Epithelial cell of esophagus (primary cell): ENCODE measurements at places on chromosomes 3 and 15.
A peak's percentile ranks its signal among the peaks of the same experiment; 100 is the strongest.

DNA sequence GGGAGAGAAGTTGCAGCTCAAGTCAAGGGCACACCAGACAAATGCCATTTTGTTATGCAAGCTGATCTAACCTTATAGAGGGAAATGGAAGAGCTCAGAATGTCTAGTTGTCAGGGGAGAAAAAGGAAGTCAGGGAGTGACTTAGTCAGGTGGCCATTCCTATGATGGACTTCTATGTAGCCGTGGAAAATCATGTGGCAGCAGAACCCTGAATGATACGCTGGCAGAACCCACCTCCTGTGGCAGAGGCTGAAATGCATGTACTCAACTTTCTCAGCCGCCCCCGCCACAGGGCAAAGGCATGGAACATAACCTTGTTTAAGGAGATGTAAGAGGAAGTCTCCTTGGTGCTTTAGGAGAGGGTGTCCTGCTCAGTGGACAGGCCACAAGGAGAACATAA lies 37.7 kb upstream of the PARL start:
- no peak for DNase-seq

- DNase-seq: no peak
Observed at GRCh38 chr15:77541421-77542181, 91.1 kb downstream of the LINGO1 start.

DNA sequence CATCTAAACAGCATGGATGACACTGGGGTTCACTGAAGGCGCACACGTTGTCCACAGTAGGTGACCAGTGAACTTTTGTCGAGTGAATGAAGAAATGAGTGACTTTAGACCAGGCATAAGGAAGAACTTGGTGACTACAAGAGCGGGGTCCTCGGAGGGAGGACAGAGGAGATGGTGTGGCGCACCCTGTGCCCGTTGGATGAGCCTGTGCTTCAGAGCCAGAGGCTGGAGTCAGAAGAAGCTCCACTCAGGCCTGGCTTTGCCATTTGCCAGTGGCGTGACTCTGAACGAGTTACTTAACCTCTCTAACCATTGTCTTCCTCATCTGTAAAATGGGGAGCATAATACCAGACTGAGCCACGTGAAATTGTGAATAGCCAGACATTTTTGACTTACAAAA lies 42.2 kb downstream of the MUC4 start:
- no peak for DNase-seq

DNA sequence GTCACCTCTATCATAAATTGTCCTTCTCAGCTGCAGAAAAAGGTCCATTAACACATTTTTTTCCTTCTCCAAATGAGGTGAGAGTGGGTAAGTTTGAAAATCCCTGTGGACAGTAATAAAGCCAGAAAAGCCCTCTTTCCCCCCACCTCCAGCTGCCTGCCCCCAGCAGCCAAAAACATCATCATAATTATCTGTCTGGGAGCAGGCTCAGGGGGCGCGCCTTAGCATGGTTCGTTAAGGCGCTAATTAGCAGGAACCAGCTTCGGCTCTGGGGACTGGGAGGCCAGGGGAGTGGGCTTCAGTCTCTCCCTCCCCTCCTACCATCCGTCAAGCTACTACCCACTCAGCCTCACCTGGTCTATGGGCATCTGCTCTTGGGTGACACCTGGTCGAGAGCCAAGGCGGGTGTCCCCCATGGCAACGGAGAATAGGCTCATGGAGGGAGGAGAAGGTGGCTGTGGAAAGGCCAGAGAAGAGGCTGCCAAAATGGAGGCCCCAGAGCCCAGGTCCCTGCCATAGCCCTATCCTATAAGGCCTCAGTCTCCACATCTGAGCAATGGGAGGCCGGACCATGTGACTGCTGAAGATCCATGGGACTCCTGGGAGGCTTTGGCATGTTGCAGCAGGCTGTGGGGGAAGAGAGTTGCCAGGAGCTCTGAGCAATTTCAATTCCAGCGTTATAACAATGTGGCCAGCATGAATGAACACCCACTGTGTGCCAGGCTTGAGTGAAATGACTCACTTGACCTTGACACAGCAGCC lies 140.1 kb upstream of the LINGO1 start:
- DNase-seq: no peak

DNA sequence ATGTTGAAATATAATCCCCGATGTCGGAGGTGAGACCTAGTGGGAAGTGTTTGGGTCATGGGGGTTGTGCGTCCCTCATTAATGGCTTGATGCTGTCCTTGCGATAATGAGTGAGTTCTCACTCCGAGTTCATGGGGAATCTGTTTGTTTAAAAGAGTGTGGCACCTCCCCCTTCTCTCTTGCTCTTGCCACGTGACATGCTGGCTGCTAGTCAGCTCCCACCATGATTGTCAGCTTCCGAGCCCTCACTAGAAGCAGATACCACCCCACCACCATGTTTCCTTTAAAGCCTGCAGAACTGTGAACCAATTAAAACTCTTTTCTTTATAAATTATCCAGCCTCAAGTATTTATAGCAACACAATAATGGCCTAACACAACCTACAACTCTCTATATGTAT lies 166.3 kb upstream of the MBNL1 start:
- no peak for DNase-seq

- DNase-seq: no peak
Observed at GRCh38 chr3:117400303-117400702, 690.7 kb downstream of the TUSC7 start.

DNA sequence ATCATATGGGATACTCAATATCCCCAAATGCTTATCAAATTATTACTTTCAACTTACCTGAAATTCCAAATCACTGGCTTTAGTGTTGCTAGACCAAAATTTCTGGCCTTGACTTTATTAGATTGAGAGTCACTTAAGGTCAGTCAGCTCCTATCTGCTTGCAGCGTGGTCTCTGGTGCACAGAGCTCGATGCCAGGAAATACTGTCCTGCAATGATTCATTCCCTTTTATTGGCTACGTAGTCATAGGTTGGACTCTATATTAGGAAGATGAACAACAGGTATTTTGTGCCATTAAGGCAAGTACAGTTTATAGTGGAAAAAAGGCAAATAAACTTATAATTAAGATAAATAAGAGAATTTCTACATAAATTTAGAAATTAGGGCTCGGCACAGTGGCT lies 378.6 kb upstream of the MCTP2 start:
- DNase-seq: peak; percentile 35

DNA sequence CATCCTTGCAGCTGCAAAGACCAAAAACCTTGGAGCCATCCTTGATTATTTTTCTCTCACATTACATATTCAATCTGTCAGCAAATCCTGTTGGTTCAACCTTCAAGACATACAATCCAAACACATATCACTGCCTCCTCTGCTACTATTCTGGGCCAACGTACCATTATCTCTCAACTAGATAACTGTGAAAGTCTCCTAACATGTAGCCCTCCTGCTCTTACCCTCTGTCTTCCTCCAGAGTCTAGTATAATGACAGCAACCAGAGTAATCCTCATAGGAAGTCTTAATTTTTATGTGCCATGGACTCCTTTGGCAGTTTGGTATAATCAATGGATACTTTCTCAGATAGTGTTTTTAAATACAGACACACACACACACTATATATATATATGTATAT lies 27.6 kb downstream of the KPNA4 start:
- no peak for DNase-seq

GRCh38 chr15:81050259-81050658 lies 49.5 kb downstream of the TLNRD1 start:
- no peak for DNase-seq

DNA sequence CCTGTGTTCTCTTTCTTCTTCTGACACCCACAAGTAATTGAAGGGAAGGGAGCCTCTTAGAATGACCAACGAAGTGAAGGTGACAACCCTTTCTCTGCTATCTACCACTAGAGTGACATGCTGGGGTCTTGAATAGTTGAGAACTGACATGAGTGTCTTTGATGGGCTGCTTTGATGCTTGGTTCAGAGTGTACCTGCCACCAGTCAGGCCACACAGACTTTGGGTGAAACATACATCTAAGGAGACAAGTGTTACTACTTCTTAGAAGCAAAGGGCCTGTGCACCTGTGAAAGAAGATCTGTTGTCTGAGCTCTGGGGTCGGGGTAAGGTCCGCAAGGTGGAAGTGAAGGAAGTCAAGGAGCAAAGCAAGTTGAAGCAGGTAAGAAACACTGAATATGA lies 1040.7 kb upstream of the CFAP20DC start:
- DNase-seq: no peak

GRCh38 chr15:95563634-95564033 lies 766.9 kb upstream of the NR2F2 start:
- DNase-seq: peak; percentile 29

DNA sequence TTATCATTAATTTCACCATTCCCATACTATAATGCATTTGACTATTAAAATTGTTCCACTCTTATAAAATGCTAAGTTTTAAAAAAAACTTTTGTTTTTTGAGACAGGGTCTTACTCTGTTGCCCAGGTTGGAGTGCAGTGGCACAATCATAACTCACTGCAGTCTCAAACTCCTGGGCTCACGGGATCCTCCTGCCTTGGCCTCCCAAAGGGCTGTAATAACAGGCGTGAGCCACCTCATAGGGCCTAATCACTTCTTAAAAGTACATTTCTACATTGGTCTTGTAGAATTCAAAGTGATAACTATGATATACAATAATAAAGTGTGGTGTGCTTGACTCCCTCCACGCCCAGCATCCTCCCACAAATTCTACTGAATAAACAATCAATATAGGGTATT lies 3.0 kb downstream of the DENND4A start:
- DNase-seq: no peak

GRCh38 chr3:23654571-23654970 lies 151.2 kb upstream of the UBE2E1 start:
- no peak for DNase-seq

DNA sequence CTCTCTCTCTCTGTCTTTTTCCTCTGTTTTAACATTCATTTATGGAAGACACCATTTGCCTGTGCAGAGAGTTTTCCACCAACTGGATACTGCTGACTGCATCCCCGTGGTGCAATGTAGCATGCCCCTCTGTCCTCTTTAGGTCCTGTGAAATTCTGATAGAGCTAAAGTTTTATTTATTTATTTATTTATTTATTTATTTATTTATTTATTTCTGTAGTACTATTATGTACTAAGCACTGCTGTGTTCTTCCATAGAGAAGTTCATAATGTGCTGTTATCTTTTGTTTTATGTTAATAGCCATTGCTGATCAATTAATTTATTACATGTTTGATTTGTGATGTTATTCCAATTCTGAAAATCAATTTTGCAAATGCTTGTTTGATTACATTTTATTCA lies 749.9 kb downstream of the ZBBX start:
- no peak for DNase-seq

GRCh38 chr3:70726961-70727360 lies 414.5 kb upstream of the MDFIC2 start:
- DNase-seq: no peak

DNA sequence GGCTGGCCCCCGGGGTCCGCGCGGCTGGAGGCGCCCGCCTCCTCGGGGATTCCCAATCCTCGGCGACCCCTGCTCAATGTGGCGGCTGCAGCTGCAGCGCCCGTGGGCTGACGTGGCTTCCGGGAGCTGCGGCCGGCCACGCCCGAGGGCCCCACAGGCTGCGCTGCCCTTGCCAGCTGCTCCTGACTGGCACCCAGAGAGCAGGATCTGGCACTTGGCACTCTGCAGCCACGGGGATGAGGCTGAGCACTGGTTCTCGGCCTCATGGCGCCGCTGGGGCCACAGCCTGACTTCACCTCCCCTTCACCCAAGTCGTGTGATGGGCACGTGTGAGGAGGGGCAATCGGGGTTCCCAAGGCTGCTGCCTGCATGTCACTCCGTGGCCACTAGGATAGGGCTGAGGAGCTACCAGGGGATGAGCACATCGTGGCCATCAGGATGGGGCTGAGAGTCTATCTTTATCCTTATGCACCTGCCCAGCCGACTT lies 267.8 kb upstream of the FRG2C start:
- DNase-seq: no peak

GRCh38 chr15:85973584-85974347 lies 105.9 kb upstream of the AGBL1 start:
- no peak for DNase-seq

GRCh38 chr15:31470756-31471155 lies 144.1 kb downstream of the KLF13 start:
- DNase-seq: no peak

DNA sequence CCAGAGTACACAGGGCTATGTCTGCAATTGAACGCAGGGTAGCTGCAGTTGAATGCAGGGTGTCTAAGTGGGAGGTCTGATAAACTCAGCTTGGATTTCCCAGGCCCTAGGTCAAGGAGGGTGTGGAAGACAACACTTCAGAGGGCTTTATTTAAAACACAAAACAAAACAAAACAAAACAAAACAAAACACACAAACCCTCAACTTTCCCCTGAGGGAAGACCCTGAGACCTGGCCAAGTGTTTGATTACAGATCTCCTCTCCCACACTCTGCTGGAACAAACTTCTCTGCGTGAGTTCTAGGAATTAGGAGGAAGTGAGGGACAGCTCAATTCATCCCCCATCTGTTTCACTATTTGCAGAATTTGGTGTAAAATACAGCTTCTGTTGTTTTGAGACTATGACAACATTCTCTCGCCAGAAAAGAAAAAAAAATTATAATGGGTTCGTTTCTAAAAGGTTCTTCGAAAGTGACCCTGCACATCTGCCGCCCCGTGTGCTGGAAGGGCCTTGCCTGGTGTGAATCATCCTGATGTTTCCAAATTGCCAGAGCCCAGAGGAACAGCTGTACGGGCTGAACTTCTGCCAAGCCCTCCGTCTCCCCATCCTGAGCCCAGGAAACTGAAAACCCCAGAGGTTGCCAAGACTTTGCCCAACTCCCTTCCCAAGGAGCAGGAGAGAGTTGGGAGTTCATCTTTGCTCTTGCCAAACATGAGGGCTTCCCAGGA lies 73.3 kb upstream of the RAD18 start:
- DNase-seq: peak; percentile 7

DNA sequence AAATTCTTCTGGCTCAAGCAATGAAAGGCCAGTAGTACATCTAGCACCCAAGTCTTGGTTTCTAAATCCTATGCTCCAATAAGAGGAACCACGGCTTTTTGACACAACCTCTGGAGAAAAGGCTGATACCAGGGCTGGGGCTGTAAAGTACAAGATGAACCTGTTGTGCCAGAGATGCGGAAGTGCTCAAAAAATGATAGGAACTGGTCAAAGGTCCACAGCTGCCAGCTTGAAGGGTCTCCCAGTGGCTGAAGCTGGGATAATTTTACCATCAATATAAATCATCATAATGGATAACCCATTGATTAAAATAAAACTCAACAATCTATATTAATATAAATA lies 558 bp upstream of the NCEH1 start:
- no peak for DNase-seq

DNA sequence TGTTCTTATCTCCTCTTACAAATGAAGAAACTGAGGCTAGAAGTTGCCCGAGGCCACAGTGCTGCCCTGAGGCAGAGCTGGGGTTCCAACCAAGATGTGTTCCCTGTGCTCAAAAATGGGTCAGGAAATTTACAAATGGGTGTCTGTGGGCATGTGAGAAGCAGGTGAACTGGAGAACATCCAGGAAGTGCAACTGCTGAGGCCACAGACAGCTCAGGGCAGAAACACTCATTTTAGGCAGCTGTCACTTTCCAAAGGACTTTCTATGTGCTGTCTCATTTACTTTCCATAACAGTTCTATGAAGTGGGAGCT lies 47.2 kb upstream of the ATP2B2 start:
- DNase-seq: no peak

DNA sequence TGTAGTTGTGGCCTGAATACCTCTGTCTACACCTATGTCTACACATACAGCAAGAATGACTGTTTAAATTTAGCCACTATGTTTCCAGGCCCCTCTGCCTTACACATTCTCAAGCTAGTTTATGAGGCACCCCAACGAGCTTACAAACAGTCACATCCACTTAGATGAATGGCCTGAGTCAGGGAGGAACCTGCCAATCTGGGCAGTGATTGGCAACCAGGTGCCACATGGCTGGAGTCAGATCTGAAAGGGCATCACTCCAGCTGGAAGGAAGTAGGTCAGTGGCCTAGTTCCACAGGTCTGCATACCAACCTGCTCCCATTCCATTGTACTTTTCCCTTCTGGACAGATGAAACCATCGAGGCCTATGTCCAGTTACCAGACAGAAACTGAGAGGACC lies 136.3 kb downstream of the FOXP1 start:
- DNase-seq: peak; percentile 38
